Calu3 (cell line): ENCODE measurements at places on chromosomes 12 and 14. TPM values are rescaled to one million over a fixed set of nuclear protein-coding genes. Genes with fewer than 3 reads are reported as not detected.

- no peak for DNase-seq
Observed at GRCh38 chr14:98131406-98131805, 1140.6 kb downstream of the BCL11B start.

DNA sequence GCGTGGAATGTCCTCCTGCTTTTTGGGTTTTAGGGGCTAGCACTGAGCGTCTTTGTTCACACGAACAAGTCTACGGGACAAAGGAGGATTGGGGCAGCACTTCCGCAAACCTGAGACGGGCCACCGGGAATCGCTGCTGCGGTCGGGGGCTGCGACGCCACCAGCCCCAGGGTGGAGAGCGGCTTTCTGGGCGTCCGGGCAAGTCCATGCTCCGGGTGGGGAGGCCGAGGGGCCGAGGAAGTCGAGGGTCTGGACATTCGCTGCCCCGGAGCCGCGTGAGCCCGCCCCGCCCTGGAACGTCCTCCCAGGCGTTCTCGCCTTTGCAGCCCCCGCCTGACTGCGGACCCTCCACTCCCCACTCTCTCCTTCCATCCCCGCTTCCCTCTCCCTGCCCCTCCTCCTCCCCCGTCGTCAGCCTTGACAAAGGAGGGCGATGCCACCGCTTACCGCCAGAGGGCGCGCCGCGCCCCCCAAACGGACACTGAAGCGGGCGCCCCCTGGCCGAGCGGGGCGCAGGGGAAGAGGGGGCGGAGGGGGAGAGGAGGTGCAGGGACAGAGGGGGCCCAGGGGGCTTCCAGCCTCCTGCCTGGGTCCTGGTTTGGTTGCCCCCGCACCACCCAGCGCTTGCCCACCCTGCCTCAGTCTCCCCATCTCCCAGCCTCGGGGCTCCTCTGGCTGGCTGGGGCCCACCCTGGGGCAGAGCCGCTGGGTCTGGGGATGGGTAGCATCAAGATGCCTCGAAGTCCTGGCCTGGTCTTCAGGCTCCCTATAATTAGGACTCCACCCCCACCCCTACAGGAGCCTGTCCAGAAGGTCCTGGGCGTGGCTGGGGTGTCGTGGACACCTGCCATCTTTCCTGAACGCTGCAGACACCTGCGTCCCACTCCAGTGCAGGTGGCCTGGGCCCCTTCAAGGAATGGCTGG is 39.1 kb upstream of the INF2 start:
- DNase-seq, result peak; percentile 83

- peak; percentile 37 for DNase-seq
Observed at GRCh38 chr12:56084958-56085543, 5.1 kb downstream of the ERBB3 start.

DNA sequence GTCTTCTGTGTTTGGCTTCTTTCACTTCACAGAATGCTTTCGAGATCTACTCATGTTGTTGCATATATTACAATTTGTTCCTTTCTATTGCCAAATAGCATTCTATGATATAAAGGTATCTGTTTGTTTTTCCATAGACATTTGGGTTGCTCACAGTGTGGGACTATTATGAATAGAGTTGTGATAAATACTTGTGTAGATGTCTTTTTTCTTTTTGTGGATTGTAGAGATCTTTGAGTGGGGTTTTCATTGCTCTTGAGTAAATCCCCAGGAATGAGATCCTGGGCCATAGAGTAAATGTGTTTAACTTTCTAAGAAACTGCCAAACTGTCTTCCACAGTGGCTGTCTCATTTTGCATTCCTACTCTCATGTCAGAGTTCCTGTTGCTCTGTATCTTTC is 24.9 kb upstream of the CEBPE start:
- DNase-seq, result no peak

DNA sequence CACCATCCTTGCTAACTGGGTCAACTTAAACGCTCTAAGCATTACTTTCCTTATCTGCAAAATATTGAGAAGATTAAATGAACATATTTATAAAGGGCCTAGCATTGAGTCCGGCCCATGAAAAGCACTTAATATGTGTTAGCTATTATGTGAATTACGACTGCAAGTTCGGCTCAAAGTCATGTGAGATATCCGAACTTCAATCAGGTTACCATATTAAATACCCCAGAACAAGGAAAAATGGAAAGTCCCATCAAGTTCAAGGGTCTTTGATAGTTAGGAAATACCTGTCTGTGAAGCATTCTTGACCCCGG is 487 bp upstream of the NRDE2 start:
- no peak for DNase-seq

DNA sequence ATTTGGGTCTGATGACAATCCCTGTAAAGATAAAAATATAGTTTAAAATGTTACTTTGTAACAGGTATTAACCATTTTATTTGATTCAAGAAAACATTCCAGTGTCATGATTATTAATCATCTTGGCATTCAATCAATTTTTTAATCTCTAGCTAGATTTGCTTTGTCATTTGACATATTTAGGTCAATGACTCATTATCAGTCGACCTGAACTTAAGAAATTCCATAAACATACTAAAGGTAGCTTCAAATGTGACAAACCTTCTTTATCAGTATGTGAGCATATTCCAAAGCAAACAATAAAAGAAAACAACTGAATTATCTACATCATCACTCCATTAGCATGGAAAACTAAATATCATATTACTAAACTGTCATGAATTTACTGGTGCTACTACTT is 50.8 kb upstream of the CDKL1 start:
- DNase-seq, result no peak

The CKB gene
- 27.0 and 28.2 TPM in 2 replicates for total RNA-seq

The RIMBP2 gene
- 6.1 and 6.2 TPM in 2 replicates for total RNA-seq

The OAS2 gene
- 58.1 and 211 TPM in 2 replicates for total RNA-seq

The ZFHX2 gene
- total RNA-seq, result 3.7 TPM in 2 replicates

The EIF2S3B gene
- 4.8 and 5.7 TPM in 2 replicates for total RNA-seq

The MEG3 gene
- total RNA-seq, result not detected in 2 replicates
